Bronchial epithelial cell (primary cell): ENCODE measurements at places on chromosomes 2 and 18.

DNA sequence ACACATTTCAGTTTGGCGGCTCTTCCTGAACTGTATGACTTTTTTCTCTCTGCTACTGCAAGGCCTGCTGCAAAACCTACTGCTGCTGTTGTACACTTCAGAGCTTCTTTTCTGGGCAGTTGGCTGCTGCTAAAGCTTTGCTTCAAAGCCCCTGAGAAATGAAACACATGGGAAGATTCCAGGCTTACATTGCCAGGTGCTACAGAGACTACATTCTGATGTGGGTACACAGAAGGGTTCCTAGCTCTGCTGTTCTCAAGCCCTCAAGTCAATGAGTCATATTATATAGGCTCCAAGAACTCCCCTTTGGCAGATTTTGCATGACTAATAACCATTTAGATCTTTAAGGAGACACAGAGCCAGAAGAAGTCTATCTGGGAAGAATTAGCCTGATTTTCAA is 12.9 kb upstream of the PGAP1 start:
- DNase-seq = peak; percentile 71

GRCh38 chr2:96734880-96735583 is 4.8 kb downstream of the LMAN2L start:
- DNase-seq = no peak

DNA sequence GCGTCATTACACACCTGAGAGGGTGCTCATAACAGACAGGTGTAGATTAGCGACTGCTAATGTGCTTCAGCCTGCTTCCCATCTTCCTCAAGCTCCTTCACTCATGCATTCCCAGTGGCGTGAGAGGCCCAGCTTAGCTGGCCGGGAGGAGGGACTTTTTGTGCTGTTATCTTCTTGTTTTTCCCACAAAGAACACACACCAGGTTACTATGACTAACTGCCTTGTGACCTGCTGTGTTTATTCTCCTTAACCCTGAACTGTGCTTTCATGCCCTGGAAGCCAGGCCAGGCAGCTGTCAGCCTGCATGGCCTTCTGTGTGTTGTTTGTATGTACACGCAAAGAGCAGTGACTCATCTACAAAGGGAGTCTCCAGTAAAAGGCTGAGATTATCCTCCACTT is 143.8 kb downstream of the PIEZO2 start:
- peak; percentile 84 for DNase-seq

- no peak for DNase-seq
Measured at GRCh38 chr2:189639007-189639609, 22.2 kb upstream of the ASNSD1 start.

DNA sequence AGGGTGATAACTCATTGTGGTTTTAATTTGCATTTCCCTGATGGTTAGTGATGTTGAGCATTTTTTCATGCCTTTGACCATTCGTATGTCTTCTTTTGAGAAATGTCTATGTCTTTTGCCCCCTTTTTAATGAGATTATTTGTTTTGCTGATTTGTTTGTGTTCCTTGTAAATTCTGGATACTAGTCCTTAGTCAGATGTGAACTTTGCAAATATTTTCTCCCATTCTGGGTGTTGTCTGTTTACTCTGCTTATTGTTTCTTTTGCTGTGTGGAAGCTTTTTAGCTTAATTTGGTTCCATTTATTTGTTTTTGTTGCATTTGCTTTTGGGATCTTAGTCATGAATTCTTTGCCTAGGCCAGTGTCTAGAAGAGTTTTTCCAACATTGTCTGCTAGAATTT is 192.0 kb downstream of the PARD3B start:
- no peak for DNase-seq

GRCh38 chr2:103448495-103448894 is 686.7 kb downstream of the TMEM182 start:
- DNase-seq = no peak

GRCh38 chr2:216283038-216283900 is 89.0 kb downstream of the MARCHF4 start:
- peak; percentile 7 for DNase-seq

DNA sequence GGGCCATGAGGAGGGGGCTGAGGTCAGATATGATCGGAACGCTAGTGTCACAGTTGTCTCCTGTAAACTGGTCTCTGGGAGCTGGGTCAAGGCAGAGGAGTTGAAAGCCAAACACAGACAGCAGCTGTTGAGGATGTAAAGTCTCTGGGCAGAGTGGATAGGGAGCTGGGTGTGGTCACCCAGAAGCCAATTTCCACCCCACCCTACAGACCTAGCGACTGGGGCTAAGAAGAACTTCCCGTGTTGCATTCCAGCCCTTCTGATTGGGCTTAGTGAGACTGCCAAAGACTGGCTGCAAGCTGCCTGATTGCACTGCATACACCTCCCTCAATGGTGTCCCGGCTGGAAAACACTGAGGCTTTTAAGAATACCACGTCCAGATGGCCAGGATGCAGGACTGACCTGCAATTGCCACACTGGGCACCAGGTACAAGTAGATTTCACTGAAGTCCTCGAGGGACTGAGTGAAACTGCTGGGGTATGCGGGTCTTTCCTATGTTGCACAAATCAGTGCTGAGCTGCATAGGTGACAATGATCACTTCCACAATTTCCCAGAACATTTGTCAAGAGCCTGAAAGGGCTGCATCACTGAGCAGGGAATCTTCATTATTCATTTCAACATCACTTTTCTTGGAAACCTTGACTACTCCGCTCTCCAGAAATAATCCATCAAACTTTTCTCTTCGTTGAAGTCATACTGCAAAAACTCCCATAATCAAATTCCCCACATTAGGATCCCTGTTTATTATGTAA is 43.1 kb upstream of the EML4 start:
- DNase-seq = no peak

DNA sequence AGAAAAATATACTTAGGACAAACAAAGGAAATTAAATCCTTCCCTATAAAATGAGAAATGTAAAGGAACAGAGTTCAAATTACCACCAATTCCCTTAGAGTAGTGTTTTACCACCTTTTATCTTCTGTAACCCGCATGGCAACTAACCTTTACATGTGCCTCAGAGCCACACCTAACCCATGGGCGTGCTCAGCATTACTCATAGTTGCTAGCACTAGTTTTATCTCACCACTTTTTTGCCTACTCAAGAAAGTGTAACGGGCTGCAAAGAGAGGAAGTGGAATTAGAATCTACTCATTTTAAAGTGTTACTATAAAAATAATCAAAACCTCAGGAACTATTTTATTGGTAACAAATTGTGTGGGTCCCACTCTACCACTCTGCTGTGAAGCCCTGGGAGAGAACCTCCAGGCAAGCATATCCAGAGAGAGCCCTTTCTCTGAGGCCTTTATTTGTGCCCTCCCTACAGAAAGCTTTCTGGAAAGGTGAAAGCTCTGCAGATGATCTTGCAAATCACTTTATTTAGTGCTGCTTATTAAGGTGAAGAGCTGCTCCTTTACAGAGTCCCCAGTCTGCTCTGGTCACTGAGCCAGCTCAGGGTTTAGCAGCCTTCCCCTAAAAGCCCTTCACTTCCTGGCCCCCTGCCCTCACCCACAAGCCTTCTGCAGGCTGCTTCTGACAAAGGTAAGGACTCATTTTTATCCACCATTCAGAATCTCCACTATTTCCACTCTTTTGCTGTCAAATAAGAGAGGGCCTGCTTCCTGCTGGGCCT is 98.8 kb downstream of the TRABD2A start:
- DNase-seq = peak; percentile 86

GRCh38 chr2:82215212-82215611 is 1910.7 kb upstream of the LRRTM1 start:
- no peak for DNase-seq

DNA sequence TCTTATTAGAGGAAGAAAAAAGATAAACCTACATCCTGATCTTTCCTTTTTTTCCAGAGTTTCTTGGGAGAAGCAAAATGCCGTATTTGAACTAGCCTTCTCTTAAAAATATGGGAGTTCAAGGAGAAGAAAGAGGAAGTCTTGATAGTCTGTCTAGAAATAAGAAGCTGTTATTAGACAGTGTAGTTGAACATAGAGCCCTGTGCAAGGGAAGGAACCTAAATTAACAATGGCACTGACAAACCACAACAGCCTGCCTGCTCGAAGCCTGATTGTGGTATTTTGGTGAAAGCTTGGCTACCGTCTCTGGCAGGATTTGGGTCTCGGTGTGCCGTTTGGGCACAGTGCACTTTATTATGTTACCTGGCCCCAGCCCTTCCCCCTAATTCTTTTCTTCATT is 17.1 kb downstream of the SMARCAL1 start:
- no peak for DNase-seq

DNA sequence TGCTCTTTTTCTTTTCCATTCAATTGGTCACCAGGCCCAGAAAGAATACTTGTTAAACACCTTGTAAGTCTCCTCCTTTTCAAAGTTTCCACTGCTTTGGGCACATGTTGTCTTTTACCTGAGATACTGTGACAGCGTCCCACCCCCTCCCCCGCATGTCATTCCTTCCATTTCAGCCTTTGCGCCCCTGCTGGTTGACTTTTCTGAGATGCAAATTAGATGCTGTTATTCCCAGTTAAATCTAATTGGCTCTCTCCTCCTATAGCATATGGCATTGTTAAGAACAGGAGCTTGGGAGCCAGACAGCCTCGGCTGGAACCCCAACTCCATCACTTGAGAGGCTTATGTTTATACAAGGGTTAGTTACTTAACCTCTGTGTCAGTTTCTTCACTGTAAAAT is 80.3 kb upstream of the GAREM1 start:
- DNase-seq = peak; percentile 21

GRCh38 chr2:146954544-146954943 is 890.3 kb upstream of the ACVR2A start:
- DNase-seq = no peak

- peak; percentile 60 for DNase-seq
Measured at GRCh38 chr2:37005118-37005868, 39.0 kb upstream of the STRN start.

- no peak for DNase-seq
Measured at GRCh38 chr18:46297124-46297523, 192.9 kb downstream of the HAUS1 start.

DNA sequence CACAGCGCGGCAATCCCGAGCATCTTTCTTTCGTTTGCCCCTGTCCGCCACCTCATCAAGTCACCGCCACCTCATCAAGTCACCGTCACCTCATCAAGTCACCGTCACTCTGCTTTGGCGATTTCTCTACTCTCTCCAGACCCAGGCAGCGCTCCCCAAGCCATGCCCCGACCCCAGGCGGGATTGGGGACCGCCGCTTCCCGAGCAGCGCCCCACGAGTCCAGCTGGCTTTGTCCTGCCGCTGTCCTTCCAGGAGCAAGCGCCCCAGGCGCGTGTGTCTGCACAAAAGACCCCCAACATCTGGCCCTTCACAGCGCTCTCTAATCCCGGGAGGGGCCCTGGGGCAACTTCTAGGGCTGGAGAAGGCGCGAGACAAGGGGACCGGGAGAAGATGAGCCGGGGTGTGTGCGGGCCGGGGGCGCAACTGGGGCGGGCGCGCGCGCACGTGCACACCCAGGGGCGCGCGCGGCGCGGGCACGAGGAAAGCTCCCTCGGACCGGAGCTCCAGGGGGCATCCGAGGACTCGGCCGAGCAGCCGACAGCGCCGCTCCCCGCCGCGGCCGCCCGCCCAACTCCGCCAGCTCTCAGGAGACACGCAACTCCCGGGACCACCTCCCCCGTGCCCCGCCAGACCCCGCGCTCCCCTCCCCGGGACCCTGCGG is 633 bp upstream of the RNF152 start:
- no peak for DNase-seq

- no peak for DNase-seq
Measured at GRCh38 chr2:2580341-2580740, 249.3 kb upstream of the MYT1L start.

DNA sequence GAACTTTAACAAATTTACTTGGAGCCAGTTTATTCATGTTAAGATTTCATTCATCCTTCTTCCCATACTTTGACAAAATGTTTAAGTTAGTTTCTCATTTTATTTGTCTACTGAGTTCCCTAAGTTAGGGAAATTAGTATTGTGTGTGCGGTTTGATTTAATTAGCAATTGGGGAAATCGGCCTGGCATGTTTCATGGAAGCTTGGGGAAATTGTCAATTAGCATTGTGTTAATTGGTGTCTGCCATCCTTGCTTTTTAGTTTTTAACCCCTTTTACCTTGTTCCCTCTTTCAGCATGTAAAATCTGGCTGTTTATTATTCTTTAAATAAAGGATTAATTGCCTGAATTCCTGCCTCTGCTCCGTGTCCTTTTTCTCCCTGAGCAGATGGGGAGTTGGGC is 279.6 kb downstream of the BCL11A start:
- DNase-seq = no peak

DNA sequence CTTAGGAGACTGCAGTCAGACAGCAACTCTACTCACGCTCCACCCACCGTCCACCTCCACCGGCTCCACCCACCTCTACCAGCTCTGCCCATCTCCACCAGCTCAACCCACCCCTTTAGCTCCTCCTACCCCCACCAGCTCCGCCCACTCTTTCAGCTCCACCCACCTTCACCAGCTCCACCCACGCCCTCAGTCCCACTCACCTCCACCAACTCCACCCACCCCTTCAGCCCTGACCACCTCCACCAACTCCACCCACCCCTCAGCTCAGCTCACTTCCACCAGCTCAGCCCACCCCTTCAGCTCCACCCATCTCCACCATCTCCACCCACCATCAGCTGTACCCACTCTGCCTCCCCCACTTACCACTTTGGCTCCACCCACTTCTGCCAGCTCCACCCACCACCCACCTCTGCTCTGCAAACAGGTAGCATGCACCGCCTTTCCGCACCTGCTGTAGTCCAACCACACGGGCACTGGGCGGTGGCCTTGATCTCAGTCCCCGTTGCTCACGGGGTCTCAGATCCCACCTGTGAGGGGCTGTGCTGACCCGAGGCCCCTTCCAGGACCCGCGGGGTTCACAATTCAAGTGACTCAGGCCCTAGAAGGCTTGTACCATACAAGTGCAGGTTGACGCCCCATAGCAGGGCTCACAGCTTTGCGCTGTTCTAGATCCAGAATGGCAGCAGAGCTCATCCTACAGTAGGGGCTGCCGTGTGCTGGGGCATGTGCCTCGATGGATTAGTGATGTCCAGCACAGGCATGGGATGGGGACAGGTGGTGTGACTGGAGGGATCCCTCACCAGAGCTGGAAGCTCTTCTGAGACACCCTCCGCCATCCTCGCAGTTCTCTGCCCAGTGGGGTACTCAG is 77.2 kb upstream of the OTOS start:
- no peak for DNase-seq

- no peak for DNase-seq
Measured at GRCh38 chr2:28730641-28731146, 20.9 kb upstream of the PPP1CB start.

DNA sequence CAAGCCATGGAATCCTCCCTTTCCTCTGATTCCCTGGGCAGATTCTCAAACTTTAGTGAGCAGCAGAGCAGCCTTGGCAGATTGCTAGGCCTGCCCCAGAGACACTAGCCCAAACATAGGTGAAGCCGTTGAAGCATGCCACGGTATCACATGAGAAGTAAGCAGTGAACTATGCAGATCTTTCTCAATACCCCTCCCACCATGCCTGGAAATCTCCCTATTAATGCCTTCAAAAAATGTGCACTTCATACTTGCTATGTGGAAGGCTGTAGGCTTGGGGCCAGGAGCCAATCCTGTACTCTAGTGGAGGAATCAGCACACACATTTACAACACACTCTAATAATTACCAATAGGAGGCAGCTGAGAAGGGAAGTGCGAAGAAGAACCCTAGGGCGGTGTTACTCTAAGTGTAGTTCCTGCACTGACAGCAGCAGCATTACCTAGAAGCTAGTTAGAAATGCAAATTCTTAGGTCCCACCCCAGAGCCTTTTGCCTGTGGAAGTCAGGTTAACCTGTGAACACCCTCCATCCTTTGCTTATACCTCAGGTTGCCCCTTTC is 305.1 kb upstream of the SPRED2 start:
- peak; percentile 77 for DNase-seq
